ENCODE measurements at places on chromosomes 13 and 19.

DNA sequence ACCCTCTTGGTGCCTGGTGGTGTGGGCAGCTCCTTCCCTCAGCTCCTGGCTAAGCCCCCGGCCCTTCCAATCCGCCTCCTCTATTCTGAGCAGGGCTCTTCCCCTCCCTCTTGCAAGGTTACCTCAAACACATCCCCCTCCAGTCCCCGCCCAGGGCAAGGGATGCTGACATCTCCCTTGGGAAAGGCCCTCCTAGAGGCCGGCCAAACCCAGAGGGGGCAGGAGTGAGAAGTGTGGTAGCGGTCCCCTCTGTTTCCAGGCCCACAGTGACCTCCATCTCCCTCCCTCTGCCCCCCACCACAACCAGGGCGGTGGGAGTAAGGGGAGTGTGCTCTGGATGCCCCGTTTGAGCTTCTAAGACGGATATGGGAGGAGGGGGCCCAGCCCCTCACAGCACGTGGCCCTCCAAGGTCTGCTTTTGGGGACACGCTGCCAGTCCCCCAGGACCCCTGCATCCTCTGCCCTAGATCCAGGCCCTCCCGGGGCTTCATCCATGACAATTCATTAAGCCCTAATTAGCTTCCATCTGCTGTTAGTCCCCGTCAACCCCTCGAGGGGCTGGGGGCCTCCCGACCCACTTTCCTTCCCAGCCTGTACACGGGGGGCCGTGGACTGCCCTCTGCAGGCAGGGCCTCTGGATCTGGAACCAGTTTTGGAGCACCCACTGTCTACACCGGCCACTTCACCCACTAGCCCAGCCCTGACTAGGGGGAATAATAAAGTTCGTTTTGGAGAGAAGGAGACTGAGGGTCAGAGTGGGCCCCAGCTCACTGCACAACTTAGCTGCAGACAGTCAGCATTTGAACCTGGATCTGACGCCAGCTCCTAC, 2.3 kb downstream of the LINGO3 start:
- DNase-seq: no peak

DNA sequence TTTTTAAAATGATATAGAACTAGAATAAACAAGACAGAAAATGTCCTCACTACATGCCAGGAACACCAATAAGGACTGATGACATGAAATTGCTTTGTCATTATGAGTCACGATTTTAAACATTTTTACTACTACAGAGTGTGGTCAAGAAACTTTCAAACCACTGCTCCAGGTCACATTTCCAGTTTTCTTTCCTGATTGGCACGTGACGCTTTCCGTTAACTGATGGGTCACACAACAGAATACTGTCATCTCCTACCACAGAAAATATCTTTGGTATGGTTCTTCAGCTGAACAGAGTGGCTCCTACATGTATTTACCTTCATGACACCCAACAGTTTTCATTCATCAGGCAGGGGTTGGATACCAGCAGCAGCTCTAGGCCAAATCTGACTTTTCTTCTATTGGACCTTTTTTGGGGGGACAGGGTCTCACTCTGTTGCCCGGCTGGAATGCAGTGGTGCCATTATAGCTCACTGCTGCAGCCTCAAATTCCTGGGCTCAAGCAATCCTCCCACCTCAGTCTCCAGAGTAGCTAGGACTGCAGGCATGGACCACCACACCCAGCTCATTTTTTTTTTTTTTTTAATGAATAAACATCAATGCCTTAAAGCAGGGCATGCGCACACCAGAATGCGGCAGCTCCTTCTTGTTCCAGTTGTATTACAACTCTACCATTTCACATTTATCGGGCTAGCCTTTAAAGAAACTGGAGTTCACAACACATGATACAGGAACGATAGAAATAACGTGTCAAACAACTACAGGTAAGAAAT, 147.4 kb downstream of the RNF17 start:
- no peak for DNase-seq

DNA sequence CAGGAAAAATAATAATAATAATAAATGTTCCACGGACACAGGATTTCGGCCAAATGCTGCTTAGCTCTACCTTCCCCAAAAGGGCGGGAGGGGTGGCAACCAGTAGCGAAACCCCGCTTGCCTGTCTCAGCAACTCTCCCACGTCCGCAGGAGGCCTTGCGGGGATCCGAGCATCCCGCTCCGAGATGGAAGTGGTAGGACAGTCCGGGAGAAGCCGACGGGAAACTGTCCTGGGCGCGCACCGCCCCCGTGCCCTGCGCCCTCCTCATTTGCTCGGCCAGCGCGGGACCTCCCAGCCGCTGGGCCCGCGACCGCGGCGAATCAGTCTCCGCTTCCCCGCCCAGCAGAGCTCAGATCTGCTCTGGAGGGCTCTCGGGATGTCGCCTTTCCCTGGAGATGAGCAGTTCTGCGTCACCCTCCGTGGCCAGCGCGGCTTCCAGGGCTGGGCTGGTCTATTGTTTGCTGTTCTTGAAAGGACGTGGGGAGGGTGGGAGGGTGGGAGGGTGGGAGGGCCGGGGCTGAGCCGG, 48.9 kb upstream of the PABPC3 start:
- DNase-seq: peak; percentile 78

DNA sequence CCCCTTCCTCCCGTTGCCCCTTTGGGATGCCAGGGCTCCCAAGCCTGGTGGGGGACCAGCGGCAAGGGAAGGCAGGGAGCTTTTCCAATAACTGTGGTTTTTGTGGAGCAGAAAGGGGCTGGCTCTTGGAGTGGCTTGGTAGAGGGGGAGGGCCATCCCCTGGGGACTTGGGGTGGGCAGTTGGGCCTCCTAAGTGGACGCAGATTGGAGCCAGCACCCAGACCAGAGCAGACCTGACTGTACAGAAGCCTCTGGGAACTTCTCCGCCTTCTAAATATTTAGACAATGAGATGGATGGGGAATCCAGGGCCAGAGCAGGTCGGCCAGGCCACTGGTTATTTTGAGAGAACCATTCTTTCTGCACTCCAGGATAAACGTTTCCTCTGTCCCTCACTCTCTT, 4.2 kb downstream of the PTGIR start:
- no peak for DNase-seq

DNA sequence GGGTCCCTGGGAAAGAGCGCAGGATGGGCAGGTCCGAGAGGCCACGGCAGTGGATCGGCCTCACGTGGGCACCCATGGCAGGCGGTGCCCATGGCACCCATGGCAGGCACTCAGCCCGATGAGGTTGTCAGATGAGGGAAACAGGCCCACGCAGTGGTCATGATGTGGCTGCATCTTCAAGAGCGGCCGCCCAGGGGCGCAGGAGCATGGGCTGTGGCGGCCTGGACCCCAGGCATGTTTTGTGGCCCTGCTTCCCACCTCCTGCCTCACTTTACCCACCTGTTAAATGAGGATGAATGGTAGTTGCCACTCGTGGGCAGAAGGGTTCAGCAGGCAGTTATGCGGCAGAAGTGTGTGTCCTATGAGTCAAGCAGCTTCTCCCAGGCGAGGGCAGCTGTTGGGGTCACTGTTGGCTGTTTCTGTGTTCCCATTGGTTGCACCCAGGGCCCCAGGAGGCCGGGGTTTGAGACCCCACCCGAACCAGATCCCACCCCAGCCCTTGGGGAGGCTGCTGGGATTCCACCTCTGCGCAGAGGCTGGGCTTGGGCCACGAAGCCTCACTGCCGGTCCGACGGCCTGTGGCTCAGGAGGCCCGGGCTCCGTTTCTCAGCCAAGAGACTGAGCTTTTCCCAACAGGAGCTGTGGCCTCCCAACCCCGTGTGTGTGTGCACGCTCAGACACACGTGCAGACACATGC, 30.0 kb downstream of the CSNK1G2 start:
- DNase-seq: no peak

GRCh38 chr19:29855087-29855486, 43.3 kb downstream of the CCNE1 start:
- DNase-seq: no peak

GRCh38 chr19:5296021-5296420, 44.6 kb downstream of the PTPRS start:
- no peak for DNase-seq

DNA sequence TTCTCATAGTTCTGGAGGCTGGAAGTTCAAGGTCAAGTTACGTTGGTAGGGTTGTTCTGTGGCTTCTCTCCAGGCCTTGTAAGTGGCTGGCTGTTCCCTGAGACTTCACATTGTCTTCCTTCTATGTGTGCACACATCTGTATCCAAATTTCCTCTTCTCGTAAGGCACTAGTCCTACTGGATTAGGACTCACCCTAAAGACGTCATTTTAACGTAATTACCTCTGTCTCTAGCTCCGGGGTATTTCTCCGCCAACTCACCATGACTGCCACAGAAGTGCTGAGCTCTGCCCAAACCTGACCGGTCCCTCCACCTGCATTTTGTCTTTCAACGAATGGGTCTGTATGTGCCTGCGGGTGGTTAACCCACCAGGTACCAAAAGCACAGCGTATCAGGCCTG, 8.7 kb upstream of the SYDE1 start:
- DNase-seq: no peak

- DNase-seq: no peak
Measured at GRCh38 chr19:33094436-33095067, 13.6 kb downstream of the GPATCH1 start.

DNA sequence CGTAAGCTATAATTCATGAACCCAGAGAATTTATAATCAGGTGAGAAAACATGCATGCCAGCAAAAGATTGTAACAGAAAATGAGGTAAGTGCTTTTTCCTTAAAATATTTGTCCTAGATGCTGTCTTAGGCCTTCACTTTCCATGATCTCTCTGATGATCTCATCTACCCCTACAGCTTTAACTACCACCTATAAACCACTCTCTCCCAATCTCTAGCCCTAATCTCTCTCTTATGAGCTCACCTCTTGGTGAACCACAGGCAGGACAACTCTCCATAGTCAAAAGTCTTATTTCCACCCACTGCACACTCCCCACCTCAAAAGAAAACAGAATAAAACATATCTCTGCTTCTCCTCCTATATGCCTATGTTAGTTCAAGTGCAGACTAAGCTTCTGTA, 137.1 kb downstream of the SLC7A1 start:
- no peak for DNase-seq

- no peak for DNase-seq
Measured at GRCh38 chr19:5908773-5909442, 4.2 kb downstream of the VMAC start.

GRCh38 chr13:72970956-72971355, 87.8 kb upstream of the KLF5 start:
- DNase-seq: no peak

DNA sequence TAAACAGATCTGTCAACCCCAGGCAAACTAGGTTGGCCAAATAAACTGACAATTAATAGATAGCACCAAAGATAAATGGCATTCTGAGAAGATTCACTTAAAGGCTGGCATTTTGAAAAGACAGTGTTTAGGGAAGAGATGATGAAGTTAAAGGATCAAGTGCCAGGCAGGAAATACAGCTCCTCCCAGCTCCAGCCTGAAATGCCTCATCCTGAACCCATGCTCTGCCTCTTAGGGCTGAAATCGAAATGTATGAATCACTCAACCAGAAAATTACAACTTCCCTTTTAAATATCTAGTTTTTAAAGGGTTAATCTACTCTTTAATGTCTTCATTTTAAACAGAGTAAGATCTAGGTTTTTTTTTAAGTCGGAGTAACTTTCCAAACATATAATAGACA, 171.2 kb upstream of the UBL3 start:
- no peak for DNase-seq

DNA sequence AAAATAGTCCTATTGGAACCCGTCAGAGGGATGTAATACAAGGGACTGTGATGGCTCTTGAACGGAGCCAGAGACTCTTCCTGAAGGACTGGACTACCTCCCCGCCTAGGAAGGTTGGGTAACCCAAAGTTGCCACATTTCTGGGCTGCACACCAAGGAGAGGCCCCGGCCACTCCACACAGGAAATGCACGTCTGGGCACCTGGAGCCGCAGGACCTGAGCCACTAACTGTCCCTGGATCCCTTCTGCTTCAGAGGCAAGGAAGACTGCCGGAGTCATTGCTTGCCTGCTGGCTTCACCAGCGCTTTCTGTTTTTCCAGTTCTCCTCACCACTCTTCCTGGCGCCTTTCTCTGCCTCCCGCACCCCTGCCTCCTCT, 1.2 kb upstream of the FLT1 start:
- DNase-seq: no peak

DNA sequence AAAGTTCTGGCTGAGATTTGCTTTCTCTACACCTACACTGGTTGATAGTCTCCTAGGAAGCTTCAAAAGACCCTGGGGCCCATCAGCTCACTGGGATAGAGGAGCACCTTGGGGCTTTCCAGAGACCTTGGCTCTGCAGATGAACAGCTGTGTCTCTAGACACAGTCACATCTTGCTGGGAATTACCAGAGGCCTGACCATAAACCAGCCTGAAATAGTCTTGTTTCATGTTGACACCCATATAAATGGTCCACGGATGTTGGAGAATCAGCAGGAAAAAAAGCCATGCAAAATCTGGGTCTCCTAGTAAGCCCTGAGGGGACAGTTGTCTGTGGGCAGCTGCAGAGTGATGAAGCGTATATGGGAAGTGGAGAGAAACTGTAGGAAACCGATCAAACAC, 207.6 kb downstream of the DNAJC15 start:
- DNase-seq: no peak

DNA sequence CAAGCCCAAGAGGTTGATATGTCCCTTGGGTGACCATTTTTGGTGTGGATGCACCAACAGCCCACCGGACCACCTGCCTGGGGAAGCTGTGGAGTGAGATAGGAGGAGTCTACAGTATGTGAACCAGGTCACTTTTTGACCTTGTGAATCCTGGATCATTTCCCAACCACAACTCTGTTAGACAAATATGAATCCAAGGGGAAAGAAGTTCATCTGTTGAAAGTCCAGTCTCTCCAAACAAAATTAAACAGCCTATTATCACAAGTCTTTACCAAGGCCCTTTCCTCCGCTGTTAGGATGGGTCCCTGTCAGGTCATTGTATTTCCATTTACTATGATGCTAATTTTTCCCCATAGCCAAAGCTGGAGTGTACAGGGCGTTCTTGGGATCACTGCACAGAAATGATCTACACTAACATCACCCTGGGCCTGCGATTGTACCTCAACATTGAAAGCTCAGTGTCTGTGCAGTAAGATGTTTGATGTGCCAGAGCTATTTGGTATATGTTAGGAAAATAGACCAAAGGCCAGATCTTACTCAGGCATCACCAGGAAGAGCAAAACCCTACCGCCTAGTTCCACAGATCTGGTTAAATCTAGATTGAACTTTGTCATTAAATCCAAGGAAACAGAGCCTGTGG, 117.1 kb downstream of the STARD13 start:
- no peak for DNase-seq

Data from D341Med (cell line).